Lung (tissue), 17 donors: ENCODE measurements at places on chromosomes 11 and 22. TPM values are rescaled to one million over a fixed set of nuclear protein-coding genes. Genes with fewer than 3 reads are reported as not detected.

INS gene
- not detected for total RNA-seq

DNA sequence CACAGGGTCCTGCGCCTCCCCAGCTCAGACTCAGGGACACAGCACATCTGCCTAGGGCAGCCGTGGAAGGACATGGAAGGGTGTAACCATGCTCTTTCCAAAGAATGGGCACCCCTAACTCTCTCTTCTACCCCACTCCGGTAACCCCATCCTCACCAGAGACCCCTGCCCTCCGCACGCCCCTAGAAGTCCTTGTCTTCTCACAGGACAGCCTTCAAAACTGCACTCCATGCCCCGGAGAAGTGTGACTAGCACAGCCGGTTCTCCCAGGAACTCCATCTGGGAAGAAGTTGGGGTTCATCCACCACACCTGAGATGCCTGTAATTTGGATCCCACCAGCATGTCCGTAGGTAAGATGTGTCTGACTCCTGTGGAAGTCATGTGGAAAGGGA, 25.0 kb downstream of the P2RY2 start:
- no peak overlapping the region for H3K4me3 ChIP-seq
- no peaks in the 10 kb centered on the region for H3K27me3 ChIP-seq
- peaks cover 36% of the 10 kb centered on the region for H3K4me1 ChIP-seq
- H3K36me3 ChIP-seq = no peaks in the 10 kb centered on the region
- H3K27ac ChIP-seq = no peak overlapping the region

- no peak for DNase-seq
- no peak overlapping the region for H3K27ac ChIP-seq
- peaks cover 38% of the 10 kb centered on the region for H3K27me3 ChIP-seq
- H3K4me3 ChIP-seq = no peak overlapping the region
- H3K36me3 ChIP-seq = no peaks in the 10 kb centered on the region
These were observed 10.2 kb downstream of the SLC25A1 start for GRCh38 chr22:19168088-19168890.

- no peak overlapping the region for H3K27ac ChIP-seq
- no peak overlapping the region for H3K4me3 ChIP-seq
- H3K36me3 ChIP-seq = peaks cover 20% of the 10 kb centered on the region
- peaks cover 20% of the 10 kb centered on the region for H3K4me1 ChIP-seq
- peak; percentile 1 for DNase-seq
These were observed 2.4 kb upstream of the TAF10 start for GRCh38 chr11:6614446-6614845.

- H3K36me3 ChIP-seq = no peaks in the 10 kb centered on the region
- no peaks in the 10 kb centered on the region for H3K27me3 ChIP-seq
- DNase-seq = no peak
- peak overlapping the region; percentile 18 for H3K27ac ChIP-seq
- no peak overlapping the region for H3K4me3 ChIP-seq
These were observed 14.9 kb upstream of the TSKU start for GRCh38 chr11:76768088-76768908.

WNT11 gene
- total RNA-seq = 31.3 TPM

MDK gene
- total RNA-seq = 52.1 TPM

BIRC3 gene
- total RNA-seq = 44.5 TPM

DNA sequence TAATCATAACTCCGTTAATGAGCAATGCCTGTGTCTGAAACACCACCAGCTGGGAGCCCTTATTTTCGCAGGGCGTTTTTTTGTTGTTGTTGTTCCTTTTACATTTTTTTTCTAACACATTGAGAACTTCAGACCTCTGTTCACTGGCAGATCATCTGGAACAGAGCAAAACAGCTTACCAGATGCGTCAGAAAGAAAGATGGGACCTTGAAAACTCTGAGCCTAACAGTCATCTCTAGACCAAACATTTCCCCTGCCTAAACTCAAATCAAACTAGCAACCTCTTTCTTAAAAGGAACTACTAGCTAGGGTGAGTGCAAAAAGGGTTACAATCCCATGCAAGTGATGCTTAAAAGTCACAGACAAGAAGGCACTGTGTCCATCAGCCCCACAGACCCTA, 93.2 kb downstream of the PLEKHA7 start:
- no peak overlapping the region for H3K27ac ChIP-seq
- H3K4me3 ChIP-seq = no peak overlapping the region
- H3K36me3 ChIP-seq = no peaks in the 10 kb centered on the region
- H3K27me3 ChIP-seq = peaks cover 13% of the 10 kb centered on the region
- peaks cover under 1% of the 10 kb centered on the region for H3K4me1 ChIP-seq

- no peaks in the 10 kb centered on the region for H3K27me3 ChIP-seq
- peak; percentile 87 for DNase-seq
- H3K4me3 ChIP-seq = no peak overlapping the region
- peaks cover 3% of the 10 kb centered on the region for H3K36me3 ChIP-seq
These were observed 478 bp upstream of the CD248 start for GRCh38 chr11:66317322-66317722.

- H3K27me3 ChIP-seq = no peaks in the 10 kb centered on the region
- H3K4me1 ChIP-seq = no peaks in the 10 kb centered on the region
- H3K4me3 ChIP-seq = no peak overlapping the region
- no peak for DNase-seq
- no peaks in the 10 kb centered on the region for H3K36me3 ChIP-seq
These were observed 57.6 kb upstream of the NECTIN1 start for GRCh38 chr11:119786431-119787073.

DNA sequence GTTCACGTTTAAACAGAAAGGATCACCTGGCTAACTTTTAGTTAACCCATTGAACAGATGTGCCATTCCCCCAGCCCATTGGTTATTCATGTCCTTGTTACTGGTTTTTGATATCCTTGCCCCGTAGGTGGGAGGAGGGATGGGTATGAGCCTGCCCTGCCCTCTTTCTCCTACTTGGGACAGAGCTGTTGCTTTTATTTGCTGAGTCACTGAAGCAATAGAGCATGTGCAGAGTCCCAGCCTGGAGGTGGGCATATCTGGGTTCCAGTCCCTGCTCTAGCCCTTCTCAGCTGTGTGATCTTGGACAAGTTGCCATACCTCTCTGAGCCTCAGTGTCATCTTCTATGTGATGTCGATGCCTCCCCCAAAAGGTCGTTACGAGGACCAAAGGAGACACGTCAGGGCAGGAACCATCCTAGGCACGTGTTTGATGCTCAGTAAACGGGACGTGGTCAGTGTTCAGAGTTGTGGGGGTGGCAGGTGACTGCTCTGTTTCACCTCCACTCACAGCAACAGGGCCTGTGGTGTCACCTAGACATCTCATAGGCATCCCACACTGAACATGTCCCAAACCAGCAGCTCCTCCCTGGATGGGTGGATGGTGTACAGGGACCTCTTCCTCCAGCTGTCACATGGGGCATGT, 61.0 kb downstream of the BMAL1 start:
- H3K4me1 ChIP-seq = peaks cover 14% of the 10 kb centered on the region
- no peak for DNase-seq
- H3K27me3 ChIP-seq = no peaks in the 10 kb centered on the region

- H3K4me3 ChIP-seq = no peak overlapping the region
- H3K27me3 ChIP-seq = no peaks in the 10 kb centered on the region
- no peak for DNase-seq
- H3K27ac ChIP-seq = no peak overlapping the region
- H3K4me1 ChIP-seq = no peaks in the 10 kb centered on the region
- H3K36me3 ChIP-seq = no peaks in the 10 kb centered on the region
These were observed 123.7 kb upstream of the NECTIN1 start for GRCh38 chr11:119852741-119853140.

GRCh38 chr11:15594607-15595006, 479.9 kb downstream of the INSC start:
- H3K4me1 ChIP-seq = peaks cover 1% of the 10 kb centered on the region
- H3K27ac ChIP-seq = no peak overlapping the region
- H3K4me3 ChIP-seq = no peak overlapping the region
- DNase-seq = no peak
- no peaks in the 10 kb centered on the region for H3K36me3 ChIP-seq
- no peaks in the 10 kb centered on the region for H3K27me3 ChIP-seq

GRCh38 chr11:18615628-18616392, 16.2 kb downstream of the MISFA start:
- no peak for DNase-seq
- H3K27ac ChIP-seq = no peak overlapping the region
- H3K27me3 ChIP-seq = no peaks in the 10 kb centered on the region
- peaks cover 16% of the 10 kb centered on the region for H3K4me1 ChIP-seq
- peaks cover 23% of the 10 kb centered on the region for H3K36me3 ChIP-seq

DNA sequence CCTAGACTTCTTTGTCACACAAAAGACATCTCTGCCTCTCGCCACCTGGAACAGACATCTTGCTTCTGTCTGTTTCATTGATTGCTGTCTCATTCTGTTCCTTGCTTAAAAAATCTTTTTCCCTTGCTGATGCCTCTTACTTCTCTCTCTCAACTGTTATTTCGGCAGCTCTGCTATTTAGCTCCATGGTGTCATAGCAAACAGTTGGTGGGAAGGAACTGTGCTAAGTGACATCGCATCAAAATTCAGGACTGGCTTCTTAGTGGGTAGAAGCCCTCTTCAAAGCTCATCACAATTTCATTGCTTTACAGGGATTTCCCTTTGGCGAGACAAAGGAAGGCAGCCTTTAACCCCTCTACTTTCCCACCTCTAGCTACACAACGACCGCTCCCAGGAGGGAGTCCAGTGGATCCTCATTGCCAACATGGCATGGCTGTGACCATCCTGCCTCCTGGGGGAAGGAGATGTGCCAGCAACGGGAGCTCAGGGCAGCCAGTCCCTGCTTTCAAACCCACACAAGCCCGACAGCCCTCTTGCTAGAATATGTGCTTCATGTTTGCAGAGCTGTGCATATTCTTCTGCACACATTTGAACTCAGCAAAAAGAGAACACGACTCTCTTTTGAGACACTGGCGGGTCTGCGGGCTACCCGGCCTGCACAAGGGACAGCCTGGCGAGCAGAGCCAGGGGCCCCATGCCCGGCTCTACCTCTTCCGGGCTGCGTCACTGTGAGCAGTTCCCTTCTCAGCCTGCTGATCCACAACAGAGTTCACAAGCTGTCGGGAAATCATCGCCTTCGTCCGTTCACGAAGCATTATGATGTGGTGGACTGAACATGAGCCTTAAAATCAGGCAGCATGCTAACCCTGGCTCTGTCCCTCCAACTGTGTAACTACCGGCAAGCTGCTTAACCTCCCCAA, 51.1 kb upstream of the JAM3 start:
- H3K36me3 ChIP-seq = no peaks in the 10 kb centered on the region
- no peaks in the 10 kb centered on the region for H3K4me1 ChIP-seq
- H3K27ac ChIP-seq = no peak overlapping the region
- no peak overlapping the region for H3K4me3 ChIP-seq

GRCh38 chr22:40716116-40716515, 36.8 kb downstream of the MCHR1 start:
- no peaks in the 10 kb centered on the region for H3K27me3 ChIP-seq
- DNase-seq = no peak
- H3K4me3 ChIP-seq = no peak overlapping the region
- H3K36me3 ChIP-seq = no peaks in the 10 kb centered on the region
- no peak overlapping the region for H3K27ac ChIP-seq
- peaks cover 18% of the 10 kb centered on the region for H3K4me1 ChIP-seq

DNA sequence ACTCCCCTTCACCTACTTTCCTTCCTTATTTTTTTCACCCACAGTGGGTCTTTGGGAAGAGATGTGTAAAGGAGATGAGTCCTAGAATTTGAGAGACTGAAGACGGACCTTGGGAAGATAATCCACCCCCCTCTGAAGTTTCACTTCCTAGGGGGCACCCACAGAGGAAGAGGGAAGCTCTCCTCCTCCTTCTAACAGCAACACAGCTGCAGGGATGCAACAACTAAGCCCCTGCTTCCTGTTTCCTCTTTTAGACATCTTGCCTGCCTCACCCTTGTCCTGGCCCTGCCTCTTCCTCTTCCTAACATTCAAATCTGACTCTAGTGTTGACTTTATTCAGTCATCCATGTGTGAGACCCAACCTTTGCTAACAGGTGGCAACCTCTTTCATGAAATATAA, 424.6 kb downstream of the BUD13 start:
- H3K27me3 ChIP-seq = no peaks in the 10 kb centered on the region
- no peaks in the 10 kb centered on the region for H3K36me3 ChIP-seq
- H3K27ac ChIP-seq = no peak overlapping the region

DNA sequence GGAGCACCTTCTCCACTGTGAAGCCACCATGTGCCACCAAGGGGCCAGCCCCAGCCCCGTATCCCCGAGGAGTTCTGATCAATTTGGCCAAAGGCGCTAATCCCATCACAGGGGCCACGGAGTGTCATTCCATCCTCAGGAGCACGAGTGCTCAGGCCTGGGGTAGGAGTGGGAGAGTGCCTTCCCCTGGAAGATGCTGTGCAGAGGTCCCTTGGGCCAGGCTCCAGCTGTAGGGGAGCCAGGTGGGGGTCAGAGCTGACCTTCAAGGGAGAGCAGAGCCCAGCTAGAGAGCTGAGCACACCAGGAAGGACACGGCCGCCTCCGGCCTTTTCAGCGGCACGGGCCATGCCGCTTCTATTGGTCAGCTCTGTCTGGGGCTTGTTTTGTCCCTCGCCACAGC, 1459.9 kb downstream of the BRD1 start:
- no peak for DNase-seq
- H3K4me1 ChIP-seq = peaks cover 4% of the 10 kb centered on the region
- no peak overlapping the region for H3K27ac ChIP-seq
- H3K36me3 ChIP-seq = no peaks in the 10 kb centered on the region

DNA sequence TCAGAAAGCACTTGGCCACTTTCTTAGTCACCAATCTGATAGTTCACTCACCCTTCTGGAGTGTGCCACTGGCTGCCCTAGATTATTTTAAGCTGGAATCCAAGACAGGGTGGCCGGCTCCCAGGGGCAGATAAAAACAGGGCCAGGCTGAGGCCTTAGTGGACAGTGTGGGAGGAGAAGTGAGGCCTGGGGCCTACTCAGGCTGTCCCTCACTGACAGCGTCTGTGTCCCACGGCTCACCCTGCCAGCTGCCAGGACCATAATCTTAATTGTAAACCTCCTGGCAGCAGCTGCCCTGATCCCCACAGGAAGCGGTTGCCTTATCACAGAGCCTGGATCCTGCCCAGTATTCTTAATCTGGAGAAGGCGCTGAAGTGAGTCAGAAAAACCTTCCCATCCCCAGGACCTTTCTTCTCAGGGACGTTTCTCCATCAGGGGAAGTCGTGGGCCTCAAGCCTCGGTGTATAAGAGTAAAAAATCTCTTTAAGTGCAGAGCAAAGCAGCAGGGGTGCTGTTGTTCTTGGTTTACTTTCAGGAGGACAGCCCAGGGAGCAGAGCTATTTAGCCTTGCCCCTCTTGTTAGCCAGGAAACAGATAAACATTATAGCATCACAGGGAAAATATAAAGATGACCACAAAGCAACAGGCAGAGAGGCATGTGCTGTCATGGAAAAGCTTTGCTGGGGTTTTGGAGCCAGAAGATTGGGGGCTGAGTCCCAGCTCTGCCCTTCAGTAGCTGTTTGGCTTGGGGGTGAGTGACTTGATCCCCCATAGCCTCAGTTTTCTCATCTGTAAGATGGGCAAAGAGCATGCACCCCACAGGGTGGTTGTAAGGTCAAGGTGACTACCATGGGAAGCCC, 39.6 kb downstream of the TSPAN18 start:
- H3K4me3 ChIP-seq = no peak overlapping the region
- no peaks in the 10 kb centered on the region for H3K27me3 ChIP-seq
- DNase-seq = peak; percentile 75
- no peaks in the 10 kb centered on the region for H3K36me3 ChIP-seq
- H3K27ac ChIP-seq = peak overlapping the region; percentile 48

- no peaks in the 10 kb centered on the region for H3K36me3 ChIP-seq
- no peaks in the 10 kb centered on the region for H3K4me1 ChIP-seq
- no peak overlapping the region for H3K4me3 ChIP-seq
- DNase-seq = no peak
These were observed 52.2 kb upstream of the CARS1 start for GRCh38 chr11:3109434-3109833.

F2 gene
- 0.40 TPM for total RNA-seq

POU2AF1 gene
- 6.9 TPM for total RNA-seq
